ENCODE measurements at places on chromosomes 2 and 18.

GRCh38 chr2:56502616-56503015 is 318.8 kb downstream of the CCDC85A start:
- no peak for DNase-seq

DNA sequence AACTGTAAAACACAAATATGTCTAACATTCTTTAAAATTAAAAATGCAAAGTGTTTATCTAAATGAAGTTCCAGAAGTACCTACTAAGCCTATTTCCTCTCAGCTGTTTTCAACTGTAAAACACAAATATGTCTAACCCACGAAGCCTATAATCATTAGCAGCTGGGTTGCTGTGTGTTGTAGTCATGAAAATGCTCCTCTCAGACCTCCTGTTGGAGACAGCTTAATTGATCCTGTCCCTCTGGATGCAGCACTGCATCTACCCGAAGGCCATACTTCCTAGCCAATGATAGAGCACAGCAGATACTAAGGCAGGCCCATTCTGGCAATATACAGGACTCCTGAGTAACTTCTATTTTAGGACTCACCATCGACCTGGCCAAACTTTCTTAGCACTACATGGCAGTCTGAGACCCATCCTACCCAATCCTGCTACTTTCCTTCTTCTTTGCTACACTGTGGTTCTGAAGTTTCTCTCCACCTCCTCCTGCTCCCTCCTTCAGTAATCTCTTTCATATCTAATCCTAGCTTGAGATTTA is 92.5 kb upstream of the RBBP8 start:
- DNase-seq = no peak

DNA sequence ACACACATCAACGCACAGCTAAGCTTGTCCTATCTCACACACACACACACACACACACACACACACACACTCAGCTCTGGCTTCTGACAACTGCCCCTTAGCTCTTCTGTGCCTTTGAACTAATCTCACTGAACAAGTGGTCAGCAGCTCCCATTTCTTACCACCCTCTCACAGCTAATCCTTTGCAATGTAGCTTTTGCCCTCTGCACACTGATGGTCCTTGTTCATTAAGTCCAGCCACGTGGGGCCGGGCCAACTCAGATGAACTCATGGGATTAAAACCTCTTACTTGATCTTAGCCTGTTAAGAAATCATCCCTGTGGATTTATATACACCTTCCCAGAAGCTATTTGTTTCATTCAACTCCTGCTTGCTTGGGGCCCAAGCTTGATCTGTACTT is 36.6 kb downstream of the DPYSL5 start:
- no peak for DNase-seq

DNA sequence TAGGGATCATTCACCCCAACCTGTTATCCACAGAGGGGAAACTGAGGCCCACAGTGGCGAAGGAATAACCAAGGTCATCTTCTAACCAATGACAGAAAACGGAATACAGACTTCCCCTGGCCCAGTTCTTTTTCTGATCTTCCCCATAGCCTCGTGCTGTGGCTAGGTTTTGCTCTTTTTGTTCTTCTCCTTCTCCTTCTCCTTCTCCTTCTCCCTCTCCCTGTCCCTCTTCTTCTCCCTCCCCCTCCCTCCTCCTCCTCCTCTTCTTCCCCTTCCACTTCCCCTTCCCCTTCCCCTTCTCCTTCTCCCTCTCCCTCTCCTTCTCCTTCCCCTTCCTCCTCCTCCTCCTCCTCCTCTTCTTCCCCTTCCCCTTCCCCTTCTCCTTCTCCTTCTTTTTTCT is 12.9 kb upstream of the TWIST2 start:
- no peak for DNase-seq

GRCh38 chr2:10242451-10242850 is 60.3 kb upstream of the HPCAL1 start:
- DNase-seq = no peak

DNA sequence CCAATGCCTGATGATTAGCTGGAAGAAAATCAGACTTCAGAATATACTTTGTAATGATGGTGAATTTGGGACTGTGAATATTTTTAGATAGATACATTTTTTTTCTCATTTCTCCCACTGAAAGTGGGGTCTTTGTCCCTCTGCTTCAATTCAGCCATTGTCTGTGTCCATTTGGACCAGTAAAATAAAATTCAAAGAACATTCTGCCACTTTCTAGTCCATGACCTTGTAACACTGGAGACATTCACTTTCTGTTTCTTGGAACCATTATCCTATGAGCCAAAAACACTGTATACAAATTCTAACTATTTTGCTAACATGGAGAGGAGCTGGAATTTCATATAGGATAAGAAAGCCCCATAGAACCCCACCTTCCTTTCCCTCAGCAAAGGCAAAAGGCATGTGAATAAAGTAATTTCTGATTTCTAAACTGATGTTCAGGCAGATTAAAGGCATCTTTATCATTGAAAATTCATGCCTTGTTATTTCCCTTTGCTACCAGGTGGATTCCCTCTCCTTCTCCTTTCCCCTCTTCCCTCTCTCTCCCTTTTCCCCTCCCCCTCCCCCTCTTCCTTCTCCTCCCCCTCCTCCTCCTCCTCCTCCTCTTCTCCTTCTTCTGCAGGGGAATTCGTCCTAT is 2010.4 kb upstream of the LRRTM1 start:
- DNase-seq = no peak

Data from T-helper 2 cell (primary cell).